A549 treated with dexamethasone at 1 μM for 4 hours (cell line): ENCODE measurements at places on chromosomes 7 and 10. TPM values are rescaled to one million over a fixed set of nuclear protein-coding genes. Genes with fewer than 3 reads are reported as not detected.

Gene HSPA12A
- 7.0 to 10.6 TPM (median 10.3 TPM) in 5 replicates for total RNA-seq

Gene GPR146
- total RNA-seq, result 0.79 to 2.0 TPM (median 1.6 TPM) in 5 replicates

Gene IGFBP1
- 53.7 to 72.9 TPM (median 66.2 TPM) in 5 replicates for total RNA-seq

Gene RGS10
- total RNA-seq, result 46.9 to 54.2 TPM (median 50.6 TPM) in 5 replicates

Gene ZYX
- 143 to 225 TPM (median 205 TPM) in 5 replicates for total RNA-seq

Gene C10orf67
- 0.06 to 0.09 TPM (median 0.07 TPM) in 3 of 5 replicates, not detected in the others for total RNA-seq

Gene STN1
- 21.0 to 24.0 TPM (median 22.0 TPM) in 5 replicates for total RNA-seq

Gene ATP6V1F
- 238 to 300 TPM (median 251 TPM) in 5 replicates for total RNA-seq

Gene HERPUD2
- total RNA-seq, result 17.2 to 23.6 TPM (median 22.0 TPM) in 5 replicates

Gene UPK3BL1
- 6.7 to 16.2 TPM (median 13.3 TPM) in 5 replicates for total RNA-seq

Gene NCAPG2
- total RNA-seq, result 31.8 to 43.6 TPM (median 39.1 TPM) in 5 replicates

Gene ANXA8
- total RNA-seq, result 30.6 to 40.7 TPM (median 30.7 TPM) in 5 replicates

Gene VWA2
- total RNA-seq, result 0.05 to 0.06 TPM (median 0.06 TPM) in 3 of 5 replicates, not detected in the others

Gene PNLIP
- total RNA-seq, result 0.16 to 0.27 TPM (median 0.21 TPM) in 5 replicates
